ENCODE measurements at places on chromosomes 12 and 14. TPM values are rescaled to one million over a fixed set of nuclear protein-coding genes. Genes with fewer than 3 reads are reported as not detected.

DNA sequence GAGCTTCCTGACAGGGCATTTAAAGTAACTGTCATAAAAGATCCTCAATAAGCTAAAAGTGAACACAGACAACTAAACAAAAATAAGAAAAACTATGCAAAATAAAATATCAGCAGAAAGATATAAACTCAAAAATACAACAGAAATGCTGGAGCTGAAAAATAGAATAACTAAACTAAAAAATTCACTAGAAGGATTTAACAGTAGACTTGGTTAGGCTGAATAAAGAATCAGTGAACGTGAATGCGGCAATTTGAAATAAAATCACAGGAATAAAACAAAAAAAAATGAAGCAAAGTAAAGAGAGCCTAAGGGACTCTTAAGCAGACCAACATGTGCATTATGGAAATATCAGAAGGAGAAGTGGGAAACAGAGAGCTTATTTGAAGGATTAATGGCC is 74.6 kb downstream of the EGLN3 start:
- no peak for DNase-seq

GRCh38 chr12:56110571-56110970 is 5.9 kb upstream of the RPL41 start:
- no peak for DNase-seq

DNA sequence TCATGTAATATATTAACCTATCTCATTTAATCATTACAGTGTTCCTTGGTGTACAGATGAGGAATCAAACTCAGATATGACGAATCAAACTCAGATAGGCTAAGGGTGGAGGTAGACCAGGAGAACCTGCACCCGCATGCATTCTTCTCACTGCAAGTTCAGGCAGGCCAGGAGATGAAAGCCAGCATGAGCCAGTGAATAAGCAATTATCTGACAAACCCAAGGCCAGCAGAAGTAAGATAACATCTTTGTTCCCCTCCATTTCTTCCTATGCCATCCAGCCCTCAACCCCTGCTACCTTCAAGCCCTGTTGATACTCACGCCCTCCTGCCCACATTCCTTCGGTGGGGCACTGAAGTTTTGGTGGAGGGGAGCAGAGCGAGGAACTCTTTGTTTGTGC is 152.2 kb downstream of the ETV6 start:
- DNase-seq: no peak

DNA sequence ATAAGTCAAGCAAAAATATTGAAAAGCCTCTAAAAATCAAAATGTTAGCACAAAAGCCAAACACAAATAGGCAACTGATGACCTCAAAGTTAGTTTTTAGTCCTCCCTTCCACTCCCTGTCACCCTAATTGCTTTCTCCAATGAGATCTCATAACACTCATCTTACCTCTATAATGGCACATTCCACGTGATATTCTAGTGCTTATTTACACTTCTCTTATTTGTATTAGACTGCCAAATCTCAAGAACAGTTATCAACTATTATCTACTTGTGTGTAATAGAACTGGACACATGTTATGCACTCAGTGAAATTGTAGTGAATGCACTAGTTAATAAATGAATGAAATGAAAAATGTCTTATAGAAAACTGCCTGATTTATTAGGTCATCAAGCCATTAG is 55.5 kb upstream of the AVPR1A start:
- no peak for DNase-seq

GRCh38 chr12:62714181-62714773 is 220.7 kb downstream of the PPM1H start:
- peak; percentile 70 for DNase-seq

DNA sequence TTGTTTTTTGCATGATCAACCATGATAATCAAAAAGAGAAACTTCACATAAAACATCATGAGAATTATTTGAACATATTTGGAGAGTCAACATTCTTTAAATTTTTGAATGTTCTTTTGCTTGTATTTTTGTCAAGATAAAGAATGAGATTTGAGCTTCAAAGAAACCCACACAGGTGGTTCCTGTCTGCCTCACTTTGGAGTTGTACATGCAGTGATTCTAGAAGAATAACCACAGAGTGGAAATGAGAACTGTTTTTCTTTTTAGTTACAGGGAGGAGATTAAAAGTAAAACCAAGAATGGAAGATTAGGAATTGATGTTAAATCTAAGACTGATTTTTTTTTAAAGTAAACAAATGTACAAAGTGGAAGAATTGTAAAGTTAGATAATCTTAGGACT is 2.3 kb upstream of the ZNF705A start:
- DNase-seq: no peak

DNA sequence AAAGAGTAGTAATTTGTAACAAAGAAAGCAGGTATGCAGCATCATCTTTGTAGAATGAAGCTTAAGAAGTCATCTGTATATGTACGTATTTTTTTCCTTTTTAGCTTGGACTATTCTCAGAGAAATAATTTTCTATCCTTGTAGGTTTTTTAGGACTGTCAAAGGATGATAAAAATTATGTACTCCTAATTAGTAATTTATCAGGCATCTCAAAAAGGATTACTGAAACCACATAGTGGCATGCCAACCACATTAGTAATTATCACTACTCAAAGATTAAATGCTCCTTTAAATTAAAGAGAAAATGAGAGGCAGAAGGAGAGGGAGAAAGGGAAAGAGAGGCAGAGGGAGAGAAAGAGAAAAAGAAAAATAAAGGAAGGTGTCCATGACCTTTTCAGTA is 17.3 kb downstream of the TTC8 start:
- no peak for DNase-seq

The SDR9C7 gene
- total RNA-seq: not detected
